Gastrocnemius medialis (tissue), 4 donors: ENCODE measurements at places on chromosomes 2 and 18. TPM values are rescaled to one million over a fixed set of nuclear protein-coding genes. Genes with fewer than 3 reads are reported as not detected.

LINC00305 gene
- not detected for total RNA-seq

- DNase-seq, result peak; percentile 53
Measured at GRCh38 chr18:77058290-77058835, 74.2 kb downstream of the MBP start.

DNA sequence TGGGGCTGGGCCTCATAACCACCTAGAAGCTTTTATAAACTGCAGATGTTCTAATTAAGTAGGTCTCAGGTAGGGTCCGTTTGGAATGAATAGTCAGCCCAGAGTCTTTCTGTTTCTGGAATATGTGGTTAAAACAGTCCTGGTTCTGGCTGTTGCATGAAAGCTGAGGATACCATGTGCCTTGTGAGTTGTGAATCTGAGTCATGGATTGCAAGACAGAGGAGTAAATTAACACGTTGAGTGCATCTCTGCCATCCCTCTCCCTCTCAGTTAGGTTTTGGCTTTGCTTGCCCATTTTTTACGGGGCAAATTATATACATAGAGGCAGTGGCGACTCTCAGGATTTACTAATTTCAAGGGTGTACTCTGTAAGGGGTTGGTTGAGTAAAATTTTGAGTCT, 59.1 kb downstream of the NCK2 start:
- no peak for DNase-seq

GRCh38 chr18:56199580-56200330, 438.6 kb downstream of the TXNL1 start:
- no peak for DNase-seq
